ENCODE measurements at places on chromosomes 7 and 10.

GRCh38 chr7:141290973-141291372, 217.1 kb downstream of the TMEM178B start:
- DNase-seq, result no peak

GRCh38 chr7:139709485-139709884, 68.3 kb downstream of the HIPK2 start:
- DNase-seq, result no peak

GRCh38 chr7:108589874-108590273, 20.2 kb downstream of the DNAJB9 start:
- no peak for DNase-seq

DNA sequence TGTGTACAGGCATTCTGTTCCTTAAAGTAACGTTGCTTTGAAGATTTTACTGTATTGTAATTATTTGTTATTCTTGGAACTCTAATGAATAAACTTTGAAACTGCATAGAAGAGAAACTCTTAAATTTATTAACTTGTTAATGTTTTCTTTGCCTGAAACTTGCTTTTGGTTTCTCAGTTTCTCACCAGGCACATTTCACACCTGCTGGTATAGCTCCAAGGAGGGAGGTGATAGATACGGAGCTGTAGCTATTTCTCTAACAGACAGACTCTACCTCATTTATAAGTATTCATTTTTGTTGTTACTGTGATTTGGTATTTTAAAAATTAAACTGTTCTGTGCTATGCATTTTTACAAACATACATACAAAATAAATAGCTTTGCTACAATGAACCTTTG, 32.7 kb downstream of the R3HCC1L start:
- DNase-seq, result no peak

DNA sequence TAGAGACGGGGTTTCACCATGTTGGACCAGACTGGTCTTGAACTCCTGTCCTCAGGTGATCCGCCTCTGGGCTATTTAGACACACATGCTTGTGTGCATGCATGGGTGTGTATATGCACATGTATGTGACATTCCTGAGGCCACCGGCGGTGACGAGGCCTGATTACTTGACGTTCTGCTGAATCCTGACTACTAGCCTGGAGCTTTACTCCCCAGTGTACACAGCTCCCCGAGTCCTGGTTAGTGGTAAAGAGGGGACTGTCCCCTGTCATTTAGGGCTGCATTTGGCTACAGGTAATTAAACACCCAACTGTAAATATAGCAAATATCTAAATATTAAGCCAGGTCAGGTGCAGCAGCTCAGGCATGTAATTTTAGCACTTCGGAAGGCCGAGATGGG, 14.2 kb downstream of the GTF2IRD1 start:
- no peak for DNase-seq

DNA sequence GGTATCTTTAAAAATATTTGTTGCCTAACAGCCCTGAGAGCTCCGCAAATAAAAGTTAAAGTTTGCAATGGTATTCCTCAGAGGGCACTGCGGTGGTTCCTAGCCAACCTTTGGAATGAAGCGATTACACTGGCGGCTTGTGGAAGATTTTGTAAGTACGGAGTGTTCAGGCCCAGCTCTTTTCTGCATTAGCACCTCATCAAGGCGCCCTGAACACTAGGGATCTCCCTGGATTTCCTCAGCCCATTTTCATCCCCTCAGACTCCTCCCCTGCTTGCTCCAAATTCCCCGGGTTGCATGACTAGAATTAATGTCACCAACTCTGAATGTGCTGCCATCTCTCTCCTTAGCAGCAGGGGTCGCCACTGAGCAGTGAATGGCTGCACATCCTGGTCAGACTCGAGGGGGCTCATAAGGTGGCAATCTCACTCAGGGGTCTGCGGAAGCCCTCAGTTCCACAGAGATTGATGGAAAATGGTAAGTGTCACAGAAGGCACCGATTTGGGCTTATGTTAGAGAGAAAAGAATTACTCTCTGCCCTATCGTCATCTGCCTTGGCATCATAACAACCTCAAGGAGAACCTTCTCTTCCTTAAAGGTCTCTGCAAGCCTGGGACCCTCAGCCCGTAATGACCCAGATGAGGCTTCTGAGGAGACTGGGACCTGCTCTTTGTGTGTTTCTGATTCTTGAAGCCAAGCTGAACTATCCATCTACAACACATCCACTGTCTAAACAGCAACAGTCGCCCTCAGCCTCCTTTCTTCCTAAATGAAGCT, 262.8 kb upstream of the AOAH start:
- DNase-seq, result peak; percentile 15
